Spinal cord (tissue), 10 donors: ENCODE measurements at places on chromosomes 13 and 19.

GRCh38 chr19:11539495-11540365, 1.1 kb downstream of the CNN1 start:
- peaks cover 22% of the 10 kb centered on the region for H3K4me1 ChIP-seq
- no peak for DNase-seq
- peaks cover 23% of the 10 kb centered on the region for H3K27me3 ChIP-seq
- no peaks in the 10 kb centered on the region for H3K36me3 ChIP-seq

DNA sequence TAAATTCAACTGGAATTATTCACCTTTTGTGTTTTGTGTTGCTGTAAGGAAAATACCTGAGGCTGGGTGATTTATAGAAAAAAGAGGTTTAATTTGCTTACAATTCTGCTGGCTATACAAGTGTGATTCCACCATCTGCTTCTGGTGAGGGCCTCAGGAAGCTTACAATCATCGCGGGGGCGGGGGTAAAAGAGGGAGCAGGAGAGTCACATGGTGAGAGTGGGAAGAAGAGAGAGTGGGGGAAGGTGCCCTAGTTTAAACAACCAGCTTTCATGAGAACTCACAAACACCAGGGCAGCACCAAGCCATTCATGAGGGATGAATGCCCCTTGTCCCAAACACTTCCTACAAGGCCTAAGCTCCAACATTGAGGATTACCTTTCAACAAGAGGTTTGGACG, 760.7 kb upstream of the PCDH9 start:
- no peaks in the 10 kb centered on the region for H3K4me1 ChIP-seq
- H3K27ac ChIP-seq: no peak overlapping the region
- no peak overlapping the region for H3K4me3 ChIP-seq
- H3K36me3 ChIP-seq: no peaks in the 10 kb centered on the region

- no peak overlapping the region for H3K27ac ChIP-seq
- peaks cover 18% of the 10 kb centered on the region for H3K4me1 ChIP-seq
- H3K27me3 ChIP-seq: no peaks in the 10 kb centered on the region
Observed at GRCh38 chr19:34662919-34663318, 14.0 kb downstream of the SCGB2B2 start.

DNA sequence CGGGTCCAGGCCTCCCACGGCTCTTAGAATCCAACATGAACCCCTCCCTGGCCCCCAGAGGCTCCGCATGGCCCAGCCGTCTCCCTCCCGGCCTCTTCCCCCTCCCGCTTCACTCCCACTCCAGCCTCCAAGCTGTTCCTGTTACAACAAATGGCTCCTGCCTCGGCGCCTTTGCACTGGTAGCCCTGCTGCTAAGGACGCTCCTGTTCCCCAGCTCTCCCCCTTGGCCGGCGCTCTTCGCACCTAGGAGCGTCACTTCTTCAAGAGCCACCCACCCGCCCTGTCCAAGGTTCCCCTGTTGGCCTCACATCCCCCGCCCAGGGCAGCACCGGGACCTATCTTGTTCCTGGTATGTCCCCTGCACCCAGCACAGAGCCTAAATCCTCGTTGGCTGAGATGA, 9.4 kb downstream of the CCDC124 start:
- H3K36me3 ChIP-seq: peaks cover 69% of the 10 kb centered on the region
- H3K27me3 ChIP-seq: no peaks in the 10 kb centered on the region
- DNase-seq: no peak
- H3K4me3 ChIP-seq: no peak overlapping the region
- peaks cover 6% of the 10 kb centered on the region for H3K4me1 ChIP-seq

GRCh38 chr19:5971714-5972354, 6.1 kb downstream of the RANBP3 start:
- H3K27ac ChIP-seq: no peak overlapping the region
- DNase-seq: no peak
